Endothelial cell of coronary artery (primary cell): ENCODE measurements at places on chromosomes 7 and 10. TPM values are rescaled to one million over a fixed set of nuclear protein-coding genes. Genes with fewer than 3 reads are reported as not detected.

ITPRID1 gene
- not detected in 2 replicates for total RNA-seq

FOXI2 gene
- total RNA-seq: not detected in 2 replicates

SERPINE1 gene
- total RNA-seq: 1,365 and 3,900 TPM in 2 replicates

PRSS37 gene
- not detected in 2 replicates for total RNA-seq

MOGAT3 gene
- not detected in 2 replicates for total RNA-seq

SH2D4B gene
- 0.09 TPM in 2 replicates for total RNA-seq

SPDYE16 gene
- total RNA-seq: not detected in 2 replicates

SRI gene
- 143 and 152 TPM in 2 replicates for total RNA-seq

PDZD7 gene
- total RNA-seq: 0.27 and 0.85 TPM in 2 replicates

MAT1A gene
- not detected in 2 replicates for total RNA-seq

ALOX5 gene
- under 0.01 and 0.18 TPM in 2 replicates for total RNA-seq

ASAH2 gene
- total RNA-seq: 0.38 and 0.63 TPM in 2 replicates

TM9SF3 gene
- total RNA-seq: 109 and 120 TPM in 2 replicates

NACAD gene
- 0.18 and 1.0 TPM in 2 replicates for total RNA-seq

CHST15 gene
- 22.0 and 33.4 TPM in 2 replicates for total RNA-seq
